Progenitor cell of endocrine pancreas (in vitro differentiated cells): ENCODE measurements at places on chromosomes 5 and 9. TPM values are rescaled to one million over a fixed set of nuclear protein-coding genes. Genes with fewer than 3 reads are reported as not detected.
A peak's percentile ranks its signal among the peaks of the same experiment; 100 is the strongest.

The DAB2 gene
- 43.9 and 46.0 TPM in 2 replicates for total RNA-seq

The SV2C gene
- total RNA-seq, result 0.27 and 0.48 TPM in 2 replicates

The GZMA gene
- not detected in 2 replicates for total RNA-seq

The ZNF484 gene
- total RNA-seq, result 11.1 and 12.0 TPM in 2 replicates

The PCDHB13 gene
- total RNA-seq, result 6.8 and 7.4 TPM in 2 replicates

The HMCN2 gene
- total RNA-seq, result 0.26 and 0.31 TPM in 2 replicates

The GCNT4 gene
- total RNA-seq, result 2.5 and 3.3 TPM in 2 replicates

The SOX30 gene
- not detected in 2 replicates for total RNA-seq

The CCDC112 gene
- total RNA-seq, result 10.8 and 10.9 TPM in 2 replicates

DNA sequence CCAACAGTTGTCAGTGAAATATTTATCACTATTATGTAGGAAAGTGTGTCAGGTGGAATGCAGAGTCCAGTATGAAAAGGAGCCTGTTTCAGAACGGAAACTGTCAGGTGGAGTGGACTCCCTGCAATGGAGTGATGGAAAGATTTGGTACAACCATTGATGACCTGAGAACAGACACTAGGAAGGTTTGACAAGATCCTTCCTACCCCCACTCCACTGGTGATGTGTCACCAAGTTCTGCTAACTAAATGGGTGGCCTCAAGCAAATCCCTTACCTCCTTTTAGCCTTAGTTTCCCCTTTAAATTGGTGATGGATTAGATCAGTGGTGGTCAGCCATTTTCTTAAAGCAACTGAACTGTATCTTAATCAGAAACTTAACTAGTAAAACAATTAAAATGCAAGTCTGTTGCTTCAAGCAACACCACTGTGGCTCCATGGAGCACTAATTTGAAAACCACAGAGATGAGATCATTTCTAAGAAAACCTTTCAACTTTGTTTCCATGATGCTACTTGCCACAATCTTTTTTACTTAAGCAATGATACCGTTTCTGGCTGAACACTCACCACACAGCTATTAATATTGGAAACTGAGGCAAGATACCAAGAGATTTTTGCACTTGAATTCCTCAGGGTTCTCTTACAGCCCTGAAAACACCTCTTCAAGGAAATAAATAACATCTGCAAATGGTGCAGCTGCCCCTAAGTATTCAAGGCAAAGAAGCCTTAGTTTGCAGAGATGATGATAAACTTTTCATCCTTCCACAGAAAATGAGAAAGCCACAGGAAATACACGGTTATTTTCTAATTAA, 140.6 kb downstream of the ERCC6L2 start:
- H3K4me3 ChIP-seq, result no peak overlapping the region
- DNase-seq, result no peak
- no peak overlapping the region for H3K27ac ChIP-seq
- peaks cover 13% of the 10 kb centered on the region for H3K36me3 ChIP-seq
- no peaks in the 10 kb centered on the region for H3K4me1 ChIP-seq

DNA sequence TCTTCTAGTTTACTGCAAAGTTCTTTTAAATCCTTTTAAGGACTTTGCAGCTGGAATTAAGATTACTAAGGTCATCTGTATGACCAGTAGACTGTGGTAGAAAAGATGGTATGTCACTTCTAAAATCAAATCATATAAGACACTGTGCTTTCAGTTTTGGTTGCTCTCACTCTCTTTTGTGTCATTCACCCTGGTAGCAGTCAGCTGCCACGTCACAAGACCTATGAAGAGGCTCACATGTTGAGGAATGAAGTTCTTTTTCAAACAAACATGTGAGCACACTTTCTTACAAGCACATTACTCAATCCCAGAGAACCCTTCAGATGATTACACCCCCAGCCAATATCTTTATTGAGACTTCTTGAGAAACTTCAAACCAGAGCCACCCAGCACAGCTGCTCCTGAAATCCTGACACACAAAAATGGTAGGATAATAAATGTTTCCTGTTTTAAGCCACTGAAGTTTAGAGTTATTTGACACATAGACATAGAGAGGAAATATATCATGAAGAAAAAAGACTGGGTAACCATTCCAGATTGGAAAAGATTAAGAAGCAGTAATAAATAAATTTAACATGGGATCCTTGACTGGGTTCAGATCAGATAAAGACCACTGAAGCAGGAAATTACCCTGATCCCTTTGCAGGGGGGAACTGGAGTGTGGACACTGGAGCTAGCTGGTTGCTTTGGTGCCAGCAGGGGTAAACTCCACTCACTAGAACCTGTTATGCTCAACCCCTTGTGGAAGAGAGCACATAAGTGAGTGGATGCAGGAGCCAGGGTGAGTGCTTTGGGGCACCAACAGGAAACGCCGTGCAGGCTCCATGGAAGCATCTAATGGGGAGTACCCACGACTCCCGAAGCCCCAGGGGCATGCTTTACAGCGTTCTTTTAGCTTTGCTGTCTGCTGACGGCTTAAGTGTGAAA, 64.1 kb downstream of the SLCO4C1 start:
- DNase-seq, result no peak
- H3K27me3 ChIP-seq, result no peaks in the 10 kb centered on the region
- no peaks in the 10 kb centered on the region for H3K4me1 ChIP-seq
- no peaks in the 10 kb centered on the region for H3K36me3 ChIP-seq
- no peak overlapping the region for H3K4me3 ChIP-seq
- no peak overlapping the region for H3K27ac ChIP-seq

- H3K27ac ChIP-seq, result no peak overlapping the region
- no peaks in the 10 kb centered on the region for H3K36me3 ChIP-seq
- no peaks in the 10 kb centered on the region for H3K27me3 ChIP-seq
Observed at GRCh38 chr9:81092057-81092456, 597.3 kb downstream of the TLE1 start.

DNA sequence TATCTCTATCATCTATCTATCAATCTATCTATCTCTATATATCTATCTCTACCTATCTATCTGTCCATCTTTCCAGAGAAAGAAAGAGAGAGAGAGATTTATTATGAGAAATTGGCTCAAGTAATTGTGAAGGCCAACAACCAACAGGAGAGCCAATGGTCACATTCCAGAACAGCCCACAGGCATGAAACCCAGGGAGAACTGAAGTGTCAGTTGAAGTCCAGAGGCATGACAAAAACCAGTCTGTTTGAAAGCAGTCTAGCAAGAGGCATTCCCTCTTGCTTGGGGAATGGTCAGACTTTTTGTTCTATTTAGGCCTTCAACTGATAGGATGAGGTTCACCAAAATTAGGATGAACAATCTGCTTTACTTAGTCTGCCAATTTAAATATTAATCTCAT, 87.6 kb upstream of the PLCXD3 start:
- no peak overlapping the region for H3K27ac ChIP-seq
- no peaks in the 10 kb centered on the region for H3K27me3 ChIP-seq
- H3K4me1 ChIP-seq, result no peaks in the 10 kb centered on the region
- H3K4me3 ChIP-seq, result no peak overlapping the region

- no peaks in the 10 kb centered on the region for H3K27me3 ChIP-seq
- no peaks in the 10 kb centered on the region for H3K4me1 ChIP-seq
- no peak for DNase-seq
- no peak overlapping the region for H3K27ac ChIP-seq
- H3K36me3 ChIP-seq, result no peaks in the 10 kb centered on the region
Observed at GRCh38 chr9:100671898-100672297, 94.0 kb downstream of the CAVIN4 start.

GRCh38 chr5:96199713-96200183, 233.3 kb downstream of the PCSK1 start:
- H3K4me1 ChIP-seq, result peaks cover 24% of the 10 kb centered on the region
- no peaks in the 10 kb centered on the region for H3K36me3 ChIP-seq
- no peak for DNase-seq
- no peaks in the 10 kb centered on the region for H3K27me3 ChIP-seq
- H3K4me3 ChIP-seq, result peak overlapping the region; percentile 30
- H3K27ac ChIP-seq, result peak overlapping the region; percentile 79

- H3K27me3 ChIP-seq, result peaks cover 17% of the 10 kb centered on the region
- no peaks in the 10 kb centered on the region for H3K36me3 ChIP-seq
- no peak overlapping the region for H3K4me3 ChIP-seq
- peaks cover 10% of the 10 kb centered on the region for H3K4me1 ChIP-seq
Observed at GRCh38 chr5:167920589-167920988, 370.9 kb upstream of the WWC1 start.

DNA sequence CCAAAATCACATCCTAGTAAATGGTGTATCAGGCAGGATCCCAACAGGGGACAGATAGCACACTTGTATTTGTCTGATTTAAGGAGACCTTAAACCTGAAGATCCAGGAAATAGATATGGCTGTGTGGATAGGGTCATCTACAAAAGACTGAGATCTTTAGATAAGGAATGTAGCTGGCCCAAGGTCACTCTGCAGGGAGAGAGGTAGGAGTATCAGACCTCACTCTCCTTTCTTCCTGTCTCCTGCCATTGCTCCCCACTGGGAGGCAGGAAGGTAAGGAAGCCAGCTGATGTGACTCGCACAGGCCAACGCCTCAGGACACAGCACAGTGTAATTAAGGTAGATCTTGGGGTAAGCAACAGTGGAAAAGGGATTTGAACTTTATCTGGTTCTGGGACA, 85.8 kb downstream of the PLPPR1 start:
- no peak for DNase-seq
- H3K4me1 ChIP-seq, result no peaks in the 10 kb centered on the region
- no peaks in the 10 kb centered on the region for H3K36me3 ChIP-seq
- H3K27ac ChIP-seq, result no peak overlapping the region

- H3K27ac ChIP-seq, result no peak overlapping the region
- H3K4me3 ChIP-seq, result no peak overlapping the region
- peaks cover 2% of the 10 kb centered on the region for H3K4me1 ChIP-seq
- no peak for DNase-seq
Observed at GRCh38 chr5:129001841-129002526, 36.7 kb downstream of the SLC27A6 start.

DNA sequence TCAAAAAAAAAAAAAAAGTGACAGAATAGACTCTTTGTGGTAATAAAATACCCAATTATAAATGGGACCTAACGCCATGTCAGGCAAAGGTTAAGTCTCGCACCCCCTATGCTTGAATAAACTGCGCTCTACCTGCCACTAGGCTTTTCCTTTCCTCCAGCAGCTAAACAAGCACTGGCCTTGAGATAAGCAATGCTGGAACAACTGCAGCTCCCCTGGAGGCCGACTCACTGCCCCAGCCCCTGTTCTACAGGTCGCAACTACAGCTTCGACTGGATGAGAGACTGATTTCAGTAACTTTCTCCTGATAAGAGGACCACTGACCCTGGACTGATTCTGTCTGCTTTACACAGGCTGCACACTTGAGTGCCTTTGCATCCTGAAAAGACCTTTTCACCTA, 210.2 kb downstream of the HSPA4 start:
- H3K27me3 ChIP-seq, result peaks cover 18% of the 10 kb centered on the region
- no peak overlapping the region for H3K4me3 ChIP-seq
- no peak overlapping the region for H3K27ac ChIP-seq
- H3K4me1 ChIP-seq, result peaks cover 11% of the 10 kb centered on the region
- H3K36me3 ChIP-seq, result no peaks in the 10 kb centered on the region
- peak; percentile 22 for DNase-seq

DNA sequence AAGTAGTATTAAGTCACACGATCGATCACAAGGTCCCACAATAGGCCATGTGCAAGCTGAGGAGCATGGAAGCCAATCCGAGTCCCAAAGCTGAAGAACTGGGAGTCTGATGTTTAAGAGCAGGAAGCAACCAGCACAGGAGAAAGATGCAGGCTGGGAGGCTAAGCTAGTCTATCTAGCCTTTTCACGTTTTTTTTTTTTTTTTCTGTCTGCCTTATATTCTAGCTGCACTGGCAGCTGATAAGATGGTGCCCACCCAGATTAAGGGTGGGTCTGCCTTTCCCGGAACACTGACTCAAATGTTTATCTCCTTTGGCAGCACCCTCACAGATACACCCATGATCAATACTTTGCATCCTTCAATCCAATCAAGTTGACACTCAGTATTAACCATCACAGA, 6.5 kb downstream of the PPIP5K2 start:
- H3K36me3 ChIP-seq, result peaks cover 2% of the 10 kb centered on the region
- no peaks in the 10 kb centered on the region for H3K27me3 ChIP-seq
- no peak overlapping the region for H3K27ac ChIP-seq
- DNase-seq, result no peak
- H3K4me1 ChIP-seq, result peaks cover 8% of the 10 kb centered on the region
- no peak overlapping the region for H3K4me3 ChIP-seq

GRCh38 chr5:10726913-10727517, 34.0 kb downstream of the DAP start:
- H3K4me1 ChIP-seq, result peaks cover 12% of the 10 kb centered on the region
- H3K27me3 ChIP-seq, result no peaks in the 10 kb centered on the region
- H3K4me3 ChIP-seq, result no peak overlapping the region

GRCh38 chr9:130208600-130209347, 36.6 kb downstream of the NCS1 start:
- DNase-seq, result no peak
- no peaks in the 10 kb centered on the region for H3K27me3 ChIP-seq
- H3K27ac ChIP-seq, result peak overlapping the region; percentile 34
- no peaks in the 10 kb centered on the region for H3K36me3 ChIP-seq
- H3K4me1 ChIP-seq, result peaks cover 12% of the 10 kb centered on the region
- H3K4me3 ChIP-seq, result no peak overlapping the region

DNA sequence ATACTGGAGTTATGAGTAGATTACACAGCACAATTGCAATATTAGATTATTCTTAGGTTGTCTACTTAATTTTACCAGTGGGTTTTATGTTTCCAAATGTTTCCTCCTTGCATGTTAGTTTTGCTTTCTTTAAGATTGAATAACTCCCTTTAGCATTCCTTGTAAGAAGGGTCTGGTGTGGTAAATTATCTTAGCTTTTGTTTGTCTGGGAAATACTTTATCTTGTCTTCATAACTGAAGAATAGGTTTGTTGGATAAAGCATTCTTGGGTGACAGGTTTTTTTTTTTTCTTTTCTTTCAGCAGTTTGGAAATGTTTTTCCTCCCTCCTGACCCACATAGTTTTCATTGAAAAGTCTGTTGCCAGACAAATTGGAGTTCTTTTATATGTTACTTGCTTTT, 531.1 kb downstream of the ANXA1 start:
- no peak overlapping the region for H3K4me3 ChIP-seq
- no peaks in the 10 kb centered on the region for H3K27me3 ChIP-seq
- peaks cover 1% of the 10 kb centered on the region for H3K36me3 ChIP-seq
- no peak for DNase-seq

DNA sequence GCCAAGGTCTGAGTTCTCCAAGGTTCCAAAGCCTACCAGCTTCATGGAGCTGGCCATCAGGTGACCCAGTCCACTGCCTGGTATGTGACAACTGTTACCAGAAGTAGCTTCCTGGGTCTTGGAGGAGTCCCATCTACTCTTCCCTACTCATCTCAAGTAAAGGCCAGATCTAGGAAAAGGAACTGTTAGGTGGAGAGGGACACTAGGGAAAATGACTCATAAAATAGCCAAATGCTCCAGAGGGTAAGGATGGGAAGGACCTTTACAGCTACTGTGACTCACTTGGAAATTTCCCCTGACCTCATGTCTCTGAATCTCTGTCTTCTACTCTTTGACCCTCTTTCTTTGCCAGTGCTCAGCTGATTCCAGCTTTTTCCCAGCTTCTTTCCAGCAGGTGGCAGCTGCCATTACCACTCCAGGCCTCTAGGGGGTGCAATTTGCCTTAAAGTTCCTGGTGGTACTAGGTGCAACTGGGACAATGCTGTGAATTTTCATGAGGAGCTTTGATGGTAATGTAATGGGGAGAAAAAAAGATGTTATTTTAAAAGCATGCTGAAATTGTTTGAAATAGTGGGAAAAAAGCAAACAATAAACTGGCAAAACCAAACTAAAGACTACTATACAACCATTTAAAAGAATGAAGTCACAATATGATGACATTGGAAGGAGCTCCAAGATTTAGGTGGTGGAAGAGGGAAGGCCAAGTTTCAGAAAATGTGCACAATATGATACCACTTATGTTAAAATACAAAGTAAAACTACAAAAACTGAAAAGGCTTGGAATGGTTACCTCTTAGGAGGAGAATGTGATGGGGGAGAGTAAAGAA, 27.1 kb upstream of the MYORG start:
- H3K27me3 ChIP-seq, result no peaks in the 10 kb centered on the region
- no peak overlapping the region for H3K27ac ChIP-seq
- no peak overlapping the region for H3K4me3 ChIP-seq
- H3K36me3 ChIP-seq, result peaks cover 2% of the 10 kb centered on the region

- no peaks in the 10 kb centered on the region for H3K36me3 ChIP-seq
- H3K4me1 ChIP-seq, result peaks cover 3% of the 10 kb centered on the region
- H3K4me3 ChIP-seq, result no peak overlapping the region
Observed at GRCh38 chr9:94687451-94687850, 39.0 kb upstream of the AOPEP start.
